ENCODE measurements at places on chromosomes 5 and 9.

DNA sequence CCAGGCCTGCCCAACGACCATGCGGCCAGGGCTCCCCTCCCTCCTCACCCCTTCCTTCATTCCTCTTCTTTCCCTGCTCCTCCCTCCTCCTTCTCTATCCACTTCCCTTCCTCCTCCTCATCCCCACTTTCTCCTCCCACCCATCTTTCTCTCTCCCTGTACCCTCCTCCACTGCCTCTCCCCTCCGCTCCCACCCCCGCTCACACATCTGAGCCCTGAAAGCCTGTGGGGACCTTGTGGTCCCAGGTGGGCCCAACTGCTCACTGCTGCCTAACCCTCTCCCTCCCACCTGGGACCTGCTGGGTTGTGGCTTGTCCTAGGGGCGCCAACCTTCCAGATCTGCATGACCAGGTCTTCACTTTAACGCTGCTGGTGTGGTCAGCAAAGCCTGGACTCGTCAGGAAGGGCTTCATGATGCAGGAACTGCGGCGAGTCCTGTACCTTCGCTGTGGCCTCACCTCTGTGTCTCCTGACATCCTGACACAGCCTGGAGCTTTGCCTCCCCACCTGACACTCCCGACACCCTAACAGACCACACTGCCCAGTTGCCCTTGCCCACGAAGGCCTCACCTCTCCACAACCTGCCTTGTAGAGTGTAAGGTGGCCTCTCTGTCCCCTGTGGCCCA is 34.6 kb downstream of the C5orf15 start:
- DNase-seq: no peak

- no peak for DNase-seq
Observed at GRCh38 chr9:18260521-18260920, 213.4 kb upstream of the ADAMTSL1 start.

DNA sequence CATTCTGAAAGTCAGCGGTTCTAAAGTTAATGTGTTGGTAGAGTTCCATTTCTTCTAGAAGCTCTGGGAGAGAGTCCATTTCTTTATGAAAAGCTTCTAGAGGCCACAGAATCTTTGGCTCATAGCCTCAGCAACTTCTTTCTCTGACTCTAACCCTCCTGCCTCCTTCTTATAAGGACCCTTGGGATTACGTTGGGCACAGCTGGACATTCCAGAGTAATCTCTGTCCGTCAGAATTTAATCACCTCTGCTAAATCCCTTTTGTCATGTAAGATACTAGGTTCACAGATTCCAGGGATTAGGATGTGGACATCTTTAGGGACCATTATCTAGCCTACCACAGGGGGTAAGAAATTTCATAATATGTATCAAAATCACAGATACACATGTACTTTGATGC is 22.6 kb upstream of the ANKDD1B start:
- no peak for DNase-seq

GRCh38 chr5:105448271-105448670 is 1885.7 kb upstream of the NUDT12 start:
- no peak for DNase-seq

DNA sequence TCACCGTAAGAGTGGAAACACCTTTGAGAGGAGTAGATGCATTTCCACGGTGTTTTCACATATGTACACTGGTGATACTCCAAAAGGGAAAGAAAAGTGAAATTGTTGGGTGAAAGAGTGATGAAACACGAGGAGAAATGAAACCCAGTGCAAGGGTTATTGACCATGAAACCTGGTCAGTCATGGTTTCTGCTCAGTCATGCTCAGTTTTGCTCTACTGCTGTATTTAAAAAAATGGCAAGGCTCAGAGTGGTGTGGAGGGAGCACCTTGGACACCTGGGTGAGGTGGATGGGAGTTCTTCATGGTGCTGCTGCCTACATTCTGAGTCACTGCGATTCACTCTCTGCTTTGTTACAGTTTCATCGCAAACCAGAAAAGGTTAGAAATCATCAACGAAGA is 32.3 kb downstream of the NTRK2 start:
- no peak for DNase-seq

DNA sequence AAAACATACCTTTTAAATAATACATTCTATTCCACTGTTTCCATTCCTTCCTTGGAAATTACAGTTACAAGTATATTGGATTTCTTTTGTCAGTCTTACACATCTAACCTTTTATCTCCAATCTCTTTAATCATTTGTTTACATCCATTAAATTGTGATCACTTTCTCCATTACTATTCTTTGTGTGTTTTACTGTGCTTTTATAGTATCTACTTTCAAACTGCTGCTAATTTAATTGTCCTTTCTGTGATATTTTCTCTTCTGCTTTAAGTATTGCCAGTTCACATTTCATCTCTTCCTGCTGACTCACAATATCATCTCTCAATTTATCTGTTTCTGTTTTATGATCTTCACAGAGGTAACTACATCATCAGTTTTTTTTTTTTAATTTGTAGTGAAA is 39.6 kb downstream of the AGTPBP1 start:
- no peak for DNase-seq

GRCh38 chr5:71841107-71841506 is 122.0 kb downstream of the CARTPT start:
- no peak for DNase-seq

DNA sequence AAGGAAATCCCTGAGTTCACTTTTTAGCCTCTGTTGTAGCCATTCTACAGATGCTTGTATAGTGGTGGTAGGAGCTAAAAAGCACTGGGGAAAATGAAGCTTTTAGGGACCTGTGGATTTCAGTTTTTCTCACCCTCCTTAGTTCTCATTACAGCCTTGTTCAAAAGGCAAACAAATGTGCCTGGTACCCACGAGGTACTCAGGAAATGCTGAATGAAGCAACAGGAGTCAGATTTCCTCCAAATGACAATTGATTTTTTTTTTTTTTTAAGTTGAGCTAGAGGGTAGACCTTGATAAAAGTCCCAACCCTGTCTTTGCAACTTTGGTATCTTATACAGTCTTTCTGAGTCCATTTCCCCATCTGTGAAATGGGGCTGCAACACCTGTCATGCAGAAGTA is 21.3 kb upstream of the TMOD1 start:
- DNase-seq: no peak

DNA sequence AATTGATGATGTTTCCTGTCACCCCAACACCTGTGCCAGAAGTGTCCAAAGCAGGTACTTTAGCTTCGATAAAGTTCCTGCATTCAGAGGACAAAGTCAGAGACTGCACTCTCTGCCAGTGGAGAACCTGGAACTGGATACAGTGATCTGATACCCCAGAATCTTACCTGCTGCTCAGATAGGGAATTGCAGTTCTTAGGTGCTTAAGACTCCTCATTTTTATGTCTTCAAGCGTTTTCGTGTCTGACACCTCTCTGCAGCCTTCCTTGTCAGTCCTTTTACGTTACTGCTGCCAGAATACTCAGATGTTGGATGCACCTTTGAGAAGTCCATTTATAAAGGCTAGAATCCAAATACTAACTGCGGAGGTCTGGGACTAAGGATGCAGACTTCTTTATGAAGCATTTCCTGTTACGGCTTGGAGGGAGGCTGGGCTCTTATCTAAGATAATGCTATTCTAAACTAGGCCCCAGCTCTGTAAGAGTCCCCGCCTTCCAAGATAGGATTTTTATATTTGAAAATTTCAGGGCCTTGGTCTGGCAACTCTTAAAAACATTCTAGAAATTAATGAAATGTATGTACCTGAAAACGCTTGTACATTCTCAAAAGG is 1.9 kb downstream of the ISOC1 start:
- no peak for DNase-seq

GRCh38 chr9:115200711-115201505 is 83.0 kb upstream of the TNC start:
- DNase-seq: no peak

GRCh38 chr5:30765227-30765626 is 428.3 kb upstream of the CDH6 start:
- DNase-seq: no peak
